Stimulated activated CD8-positive, alpha-beta memory T cell treated with anti-CD3 and anti-CD28 coated beads, Interleukin-7, amount 100 ng/mL, for 1 hour (primary cell): ENCODE measurements at places on chromosomes 2 and 18.

GRCh38 chr18:50866765-50867164, 12.2 kb upstream of the ME2 start:
- DNase-seq, result no peak

GRCh38 chr2:218618102-218618860, 10.6 kb downstream of the PLCD4 start:
- no peak for DNase-seq

DNA sequence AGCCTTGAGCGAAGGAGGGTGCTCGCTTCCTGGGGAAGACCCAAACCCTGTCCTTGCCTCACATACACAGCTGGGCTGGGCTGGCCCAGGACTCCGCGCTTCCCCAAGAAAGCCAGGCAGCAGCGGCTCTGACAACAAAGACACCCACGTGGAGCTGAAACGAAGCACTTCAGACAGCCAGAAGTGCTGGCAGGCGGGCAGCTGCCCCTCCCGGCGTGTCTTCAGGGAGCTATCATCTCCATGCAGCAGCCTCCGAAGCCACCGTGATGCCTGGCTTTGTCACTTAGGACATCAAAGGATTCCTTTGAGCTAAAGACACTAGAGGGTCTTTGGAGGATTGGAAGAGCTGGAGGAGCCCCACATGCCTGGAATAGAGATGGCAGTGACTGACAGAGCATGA, 35.2 kb downstream of the C1QL2 start:
- no peak for DNase-seq

- no peak for DNase-seq
Measured at GRCh38 chr2:176763851-176764404, 448.7 kb upstream of the HNRNPA3 start.

GRCh38 chr2:232843834-232844233, 26.2 kb upstream of the SNORC start:
- DNase-seq, result no peak

GRCh38 chr18:75065251-75066000, 143.5 kb downstream of the PTGR3 start:
- DNase-seq, result no peak

DNA sequence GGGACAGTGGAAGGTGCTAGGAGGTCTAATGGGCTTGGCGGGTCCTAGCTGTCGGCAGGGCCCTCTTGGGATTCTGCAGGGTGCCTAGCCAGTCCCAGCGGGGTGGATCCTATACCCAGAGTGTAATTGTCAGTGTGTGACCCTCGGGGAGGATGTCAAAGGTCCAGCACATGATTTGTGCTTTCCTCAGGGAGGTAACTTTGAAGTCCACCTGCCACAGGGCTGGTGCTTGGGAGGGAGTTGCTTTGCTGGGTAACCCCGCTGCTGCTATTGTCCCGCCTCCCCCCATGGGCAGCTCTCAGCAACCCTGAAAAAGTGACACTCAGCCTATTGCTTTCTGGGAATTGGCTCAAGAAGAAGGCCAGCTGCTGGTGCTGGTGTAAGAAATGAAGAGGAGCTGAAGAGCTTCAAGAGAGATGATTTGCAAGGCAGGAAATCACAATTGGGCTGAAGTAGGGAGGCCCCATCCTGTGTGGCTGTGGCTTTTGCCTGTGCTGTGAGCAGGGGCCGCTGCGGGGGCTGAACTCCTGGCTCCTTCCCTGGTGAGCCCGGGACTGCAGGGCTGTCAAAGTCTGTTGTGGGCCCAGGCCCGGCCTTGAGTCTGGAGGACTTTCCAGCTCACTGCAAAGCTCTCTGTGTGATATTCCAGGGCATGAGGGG, 36.4 kb downstream of the EMILIN2 start:
- peak; percentile 23 for DNase-seq

DNA sequence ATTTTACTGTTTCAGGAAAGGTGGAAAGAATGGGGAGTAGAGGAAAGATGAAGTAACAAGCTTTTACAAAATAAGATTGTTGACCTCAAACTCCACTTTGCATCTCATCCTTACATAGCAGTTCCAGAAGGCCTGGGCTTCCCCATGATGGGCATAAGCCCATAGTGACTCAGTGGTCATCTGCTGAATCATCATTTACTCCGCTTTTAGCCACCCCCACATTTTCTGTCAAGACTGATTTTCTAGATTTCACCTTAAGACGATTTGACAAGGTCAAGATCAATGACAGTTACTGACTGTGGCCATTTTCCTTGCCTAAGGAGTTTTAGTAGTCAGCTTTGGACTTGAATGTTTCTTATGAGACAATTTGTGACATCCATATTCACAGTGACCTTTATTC, 49.4 kb downstream of the PLEKHM3 start:
- DNase-seq, result no peak

DNA sequence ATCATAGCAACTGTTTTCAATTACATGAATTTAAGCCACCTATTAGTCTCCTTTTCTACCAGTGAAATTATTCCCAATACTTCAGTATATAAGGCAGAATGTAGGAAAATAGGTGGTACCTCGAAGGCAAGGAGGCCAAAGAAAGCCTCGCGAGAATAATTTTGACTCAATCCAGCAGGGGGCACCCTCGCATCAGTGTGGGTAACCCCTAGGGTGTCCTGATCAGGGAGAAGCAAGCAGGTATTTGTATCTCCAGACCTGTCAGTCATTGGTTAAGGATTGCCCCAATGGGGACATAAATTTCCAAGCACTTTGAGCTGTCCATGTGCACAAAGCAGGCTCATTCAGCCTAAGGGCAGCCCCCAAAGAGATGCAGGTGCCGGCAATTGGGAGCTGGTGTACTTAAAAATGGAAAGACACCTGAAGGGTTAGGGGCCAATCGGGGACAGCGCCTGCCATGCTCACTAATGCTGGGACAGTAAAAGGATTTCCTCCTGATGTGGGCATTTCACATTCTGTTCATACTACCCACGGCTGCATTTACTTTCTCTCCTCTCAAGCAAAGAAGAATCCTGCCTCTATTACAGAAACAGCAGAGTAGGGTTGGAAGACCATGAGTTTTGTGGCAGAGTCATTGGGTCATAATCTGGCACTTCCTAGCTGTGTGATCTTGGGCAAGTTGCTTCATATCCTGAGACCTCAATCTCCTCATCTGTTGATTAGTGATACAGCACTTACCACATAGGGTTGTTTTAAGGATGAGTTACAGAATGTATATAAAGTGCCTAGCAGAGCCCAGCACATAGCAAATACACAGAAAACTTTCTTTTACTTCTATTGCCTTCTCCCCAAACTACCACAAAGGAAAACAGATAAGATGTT, 136.1 kb downstream of the ICOS start:
- DNase-seq, result peak; percentile 19

- DNase-seq, result no peak
Measured at GRCh38 chr2:10091182-10091888, 11.1 kb upstream of the CYS1 start.

DNA sequence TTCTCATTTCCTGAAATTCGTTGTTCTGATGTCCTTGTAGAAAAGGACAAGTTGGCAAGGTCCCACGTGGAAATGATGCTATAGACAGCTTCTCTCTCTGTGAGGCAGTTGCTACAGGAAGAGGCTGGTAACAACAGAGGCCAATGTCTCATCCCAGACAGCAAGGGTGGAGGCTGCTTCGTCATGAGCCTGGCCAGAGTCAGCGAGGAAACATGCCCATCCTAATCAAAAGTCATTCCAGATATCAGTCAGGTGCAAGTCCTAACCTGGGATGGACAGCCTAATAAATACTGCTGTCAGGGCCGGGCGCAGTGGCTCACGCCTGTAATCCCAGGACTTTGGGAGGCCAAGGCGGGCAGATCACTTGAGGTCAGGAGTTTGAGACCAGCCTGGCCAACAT, 6.4 kb upstream of the SMAD7 start:
- DNase-seq, result no peak

GRCh38 chr2:70659551-70659950, 105.9 kb upstream of the TGFA start:
- no peak for DNase-seq

DNA sequence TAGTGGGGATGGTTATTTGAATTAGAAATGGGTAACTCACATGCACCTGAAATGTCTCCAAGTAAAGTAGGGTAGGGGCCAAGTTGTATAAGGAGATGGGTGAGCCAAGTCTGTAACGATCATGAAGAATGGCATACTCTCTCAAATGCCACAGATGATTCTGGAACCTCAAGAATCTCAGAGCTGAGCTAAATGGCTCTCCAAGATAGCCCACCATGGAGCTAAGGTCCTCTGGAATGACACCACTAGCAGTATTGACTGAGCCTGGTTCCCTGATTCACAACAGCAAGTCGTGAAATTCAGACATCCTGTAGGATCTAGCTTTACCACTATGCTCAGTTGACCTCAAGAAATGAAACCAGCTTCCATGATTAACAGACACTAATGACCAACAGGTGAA, 115.9 kb upstream of the EPAS1 start:
- DNase-seq, result no peak

DNA sequence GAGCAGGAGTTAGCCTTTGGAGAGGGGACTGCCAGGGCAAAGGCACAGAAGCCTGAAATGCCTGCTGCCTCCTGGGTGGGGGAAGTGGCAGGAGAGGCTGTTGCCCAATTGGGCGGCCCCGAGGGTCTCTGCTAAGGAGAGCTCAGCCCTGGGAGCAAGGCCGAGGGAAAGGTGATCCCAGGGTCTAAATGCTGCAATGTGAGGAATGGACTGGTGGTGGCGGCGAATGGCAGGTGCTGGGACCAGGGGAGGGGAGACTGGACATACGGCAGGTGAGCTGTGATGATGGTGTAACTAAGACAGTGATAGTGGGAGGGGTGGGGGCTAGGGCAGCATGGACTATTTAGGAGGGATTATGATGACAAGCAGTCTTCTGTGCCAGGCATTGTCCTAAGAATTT, 104.0 kb downstream of the DYSF start:
- no peak for DNase-seq

DNA sequence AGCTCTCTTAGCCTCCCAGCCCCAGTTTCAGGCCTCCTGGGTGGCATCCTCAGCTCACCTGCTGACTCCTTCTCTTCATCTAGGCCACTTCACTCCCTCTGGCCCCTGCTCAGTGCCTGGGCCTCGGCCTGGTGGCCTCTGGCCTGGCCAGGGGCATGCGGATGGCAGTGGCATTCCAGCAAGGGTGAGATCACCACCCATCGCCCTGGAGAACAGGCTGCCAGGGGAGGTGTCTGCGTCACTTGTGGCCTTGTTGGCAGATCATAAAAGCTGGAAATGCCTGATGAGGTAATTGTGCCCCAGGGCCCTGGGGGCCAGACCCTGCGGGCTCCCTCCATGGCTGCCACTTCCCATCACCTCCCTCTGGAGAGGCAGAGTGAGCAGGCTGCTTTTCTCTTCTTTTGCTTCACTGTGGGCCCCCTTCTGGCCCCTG, 72.5 kb upstream of the SMAD2 start:
- DNase-seq, result no peak

DNA sequence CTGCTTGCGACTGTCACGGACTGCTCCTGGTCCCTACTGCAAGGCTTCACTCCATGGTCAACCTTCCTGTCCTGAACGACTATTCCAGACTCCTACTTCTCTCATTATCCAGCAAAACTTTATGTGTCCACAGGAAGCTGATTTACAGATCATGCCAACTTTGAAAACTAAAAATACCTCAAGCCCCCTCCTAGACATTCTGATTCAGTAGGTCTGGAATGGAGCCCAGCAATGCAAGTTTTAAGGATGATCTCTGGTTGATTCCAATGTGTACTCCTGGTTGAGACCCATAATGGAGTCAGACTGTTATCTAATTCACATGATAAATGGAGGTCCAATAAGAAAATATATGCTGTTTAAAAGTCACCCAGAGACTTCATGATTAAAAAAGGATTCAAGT, 13.1 kb upstream of the LRATD1 start:
- DNase-seq, result no peak

- DNase-seq, result no peak
Measured at GRCh38 chr2:64212801-64213321, 68.6 kb upstream of the PELI1 start.

- DNase-seq, result no peak
Measured at GRCh38 chr2:43024515-43025011, 201.8 kb downstream of the ZFP36L2 start.

DNA sequence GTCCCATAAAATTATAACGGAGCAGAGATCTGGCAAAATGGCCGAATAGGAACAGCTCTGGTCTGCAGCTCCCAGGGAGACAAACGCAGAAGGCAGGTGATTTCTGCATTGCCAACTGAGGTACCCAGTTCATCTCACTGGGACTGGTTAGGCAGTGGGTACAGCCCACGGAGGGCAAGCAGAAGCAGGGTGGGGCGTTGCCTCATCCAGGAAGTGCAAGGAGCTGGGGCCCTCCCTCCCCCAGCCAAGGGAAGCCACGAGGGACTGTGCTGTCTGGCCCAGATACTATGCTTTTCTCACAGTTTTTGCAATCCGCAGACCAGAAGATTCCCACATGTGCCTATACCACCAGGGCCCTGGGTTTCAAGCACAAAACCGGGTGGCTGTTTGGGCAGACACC, 22.8 kb downstream of the ICA1L start:
- DNase-seq, result no peak

GRCh38 chr2:86158286-86158685, 37.0 kb downstream of the IMMT start:
- no peak for DNase-seq

DNA sequence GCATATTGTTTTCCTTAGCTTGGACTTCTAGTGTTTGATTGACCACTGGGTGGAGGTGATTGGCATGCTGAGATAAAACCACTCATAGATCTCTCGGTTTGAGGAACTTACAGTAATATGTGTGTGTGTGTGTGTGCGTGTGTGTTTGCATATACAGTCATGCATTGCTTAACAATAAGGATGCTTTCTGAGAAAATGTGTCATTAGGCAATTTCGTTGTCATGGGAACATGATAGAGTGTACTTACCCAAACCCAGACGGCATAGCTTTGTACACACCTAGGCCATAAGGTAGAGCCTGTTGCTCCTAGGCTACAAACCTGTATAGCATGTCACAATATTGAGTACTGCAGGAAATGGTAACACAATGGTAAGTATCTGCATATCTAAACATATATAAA, 167.3 kb downstream of the NYAP2 start:
- DNase-seq, result no peak

DNA sequence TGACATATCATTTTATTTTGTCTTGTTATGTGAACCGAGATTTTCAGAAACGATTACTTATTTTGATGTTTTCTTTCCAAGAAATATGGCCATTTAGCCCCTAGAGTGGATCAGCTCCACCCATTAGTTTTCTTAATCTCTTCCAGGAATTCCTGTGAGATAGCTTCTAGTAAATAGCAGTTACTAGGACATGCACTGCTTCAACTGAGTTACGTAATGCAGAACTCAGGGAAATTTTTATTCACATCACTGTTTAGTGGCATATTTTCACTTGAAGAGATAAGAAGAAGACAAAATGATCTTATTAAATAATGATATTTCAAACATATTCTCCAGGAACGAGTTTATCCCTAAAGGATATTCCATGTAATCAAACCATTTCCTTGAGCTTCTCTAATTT, 573.5 kb upstream of the CNTNAP5 start:
- DNase-seq, result no peak

- DNase-seq, result no peak
Measured at GRCh38 chr2:127100251-127101047, 6.5 kb downstream of the BIN1 start.

DNA sequence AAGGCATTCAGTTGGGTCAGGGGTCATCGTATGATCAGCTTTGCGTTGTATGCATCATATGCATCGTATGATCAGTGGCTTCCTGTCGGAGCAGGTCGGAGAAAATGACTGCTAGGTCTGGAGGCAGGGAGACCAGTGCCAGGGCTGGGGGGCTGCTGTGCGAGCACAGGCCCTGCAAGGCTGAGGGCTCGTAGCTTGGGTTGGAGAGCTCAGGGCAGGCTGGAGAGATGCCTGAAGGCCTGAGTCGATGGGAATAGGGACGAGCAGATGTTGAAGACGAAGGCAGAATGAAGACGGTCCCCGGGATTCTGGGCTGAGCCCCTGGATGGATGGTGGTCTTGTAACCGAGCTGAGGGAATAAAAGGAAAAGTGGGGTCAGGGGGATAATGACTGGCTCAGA, 25.3 kb upstream of the ACKR3 start:
- DNase-seq, result no peak
